ENCODE measurements at places on chromosomes 6 and 20.

- no peak for DNase-seq
These were observed 31.2 kb upstream of the RPS6KA2 start for GRCh38 chr6:166658115-166658791.

- no peak for DNase-seq
These were observed 79.1 kb downstream of the RPP40 start for GRCh38 chr6:4924661-4925271.

GRCh38 chr20:2125474-2126112, 24.0 kb downstream of the STK35 start:
- DNase-seq: no peak

GRCh38 chr6:20433321-20433720, 31.6 kb downstream of the E2F3 start:
- no peak for DNase-seq

DNA sequence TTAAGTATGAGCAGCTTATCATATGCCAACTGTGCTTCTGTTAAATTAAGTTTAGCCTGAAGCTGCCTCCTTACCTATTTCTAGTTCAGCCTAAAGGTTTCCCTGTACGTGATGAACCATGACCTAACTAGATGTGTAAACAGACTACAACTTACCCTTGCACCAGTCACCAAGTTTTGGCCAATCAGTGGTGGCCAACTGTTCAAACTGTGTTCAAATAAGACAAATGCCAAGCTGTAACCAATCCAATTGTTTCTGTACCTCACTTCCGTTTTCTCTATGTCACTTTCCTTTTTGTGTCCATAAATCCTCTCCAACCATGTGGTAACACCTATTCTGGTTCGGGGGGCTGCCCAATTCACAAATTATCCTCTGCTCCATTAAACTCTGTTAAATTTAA, 6.0 kb upstream of the SLC2A10 start:
- DNase-seq: no peak

- DNase-seq: no peak
These were observed 24.7 kb upstream of the LRFN2 start for GRCh38 chr6:40611912-40612311.

GRCh38 chr6:34697904-34698559, 1.5 kb upstream of the ILRUN start:
- DNase-seq: no peak

GRCh38 chr6:69918813-69919475, 52.6 kb downstream of the COL19A1 start:
- no peak for DNase-seq

DNA sequence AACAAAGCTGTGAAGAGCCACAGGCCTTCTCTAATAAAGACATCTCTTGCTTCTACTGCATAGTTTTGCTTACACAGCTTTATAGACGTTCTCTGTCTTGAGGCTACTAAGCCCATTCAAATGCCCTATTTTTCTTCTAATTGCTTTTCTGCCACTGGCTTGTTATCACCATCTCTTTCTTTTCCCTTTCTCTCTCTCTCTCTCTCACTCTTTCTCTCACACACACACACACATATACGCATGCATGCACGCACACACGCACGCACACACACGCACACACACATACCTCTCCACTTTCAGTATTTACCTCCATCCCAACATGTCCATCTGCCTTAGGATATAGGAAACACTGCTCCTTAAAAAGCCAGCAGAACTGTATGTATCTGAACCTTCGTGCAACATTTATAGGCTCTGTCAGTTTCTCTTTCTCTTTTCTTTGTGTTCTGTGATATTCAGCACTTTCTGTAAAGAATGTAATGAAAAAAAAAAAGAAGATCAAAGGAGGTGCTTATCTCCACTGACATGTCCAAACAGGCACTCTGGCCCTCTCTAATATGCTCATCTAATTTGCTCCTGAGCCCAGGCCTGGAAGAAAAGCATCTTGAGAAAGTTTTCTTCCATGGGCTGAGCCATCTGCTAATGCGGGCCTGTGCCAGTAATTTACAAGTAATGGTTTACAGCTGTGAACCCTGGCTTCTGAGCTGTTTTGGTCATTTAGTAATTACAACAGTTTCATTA, 1046.7 kb upstream of the MAP3K7 start:
- DNase-seq: no peak

DNA sequence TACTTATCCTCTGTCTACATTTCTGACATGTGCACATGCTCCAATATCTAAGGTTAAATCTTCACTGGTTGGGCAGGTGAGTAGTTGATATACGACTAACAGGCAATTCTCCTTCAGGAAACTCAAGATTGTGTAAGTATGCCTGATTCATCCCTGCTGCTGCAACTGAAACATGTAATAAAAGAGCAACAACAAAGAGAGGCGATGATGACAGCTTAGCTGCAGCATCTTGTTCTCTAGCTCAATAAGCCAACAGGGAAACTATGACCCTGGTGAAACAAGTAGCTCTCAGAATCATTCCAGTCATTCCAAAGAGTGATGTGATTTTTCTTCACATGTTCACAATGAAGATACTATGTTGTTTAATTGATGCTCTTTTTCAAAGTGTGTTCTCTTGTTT, 74.4 kb downstream of the ELOVL4 start:
- DNase-seq: no peak

- no peak for DNase-seq
These were observed 952 bp upstream of the BRPF3 start for GRCh38 chr6:36195471-36196112.

DNA sequence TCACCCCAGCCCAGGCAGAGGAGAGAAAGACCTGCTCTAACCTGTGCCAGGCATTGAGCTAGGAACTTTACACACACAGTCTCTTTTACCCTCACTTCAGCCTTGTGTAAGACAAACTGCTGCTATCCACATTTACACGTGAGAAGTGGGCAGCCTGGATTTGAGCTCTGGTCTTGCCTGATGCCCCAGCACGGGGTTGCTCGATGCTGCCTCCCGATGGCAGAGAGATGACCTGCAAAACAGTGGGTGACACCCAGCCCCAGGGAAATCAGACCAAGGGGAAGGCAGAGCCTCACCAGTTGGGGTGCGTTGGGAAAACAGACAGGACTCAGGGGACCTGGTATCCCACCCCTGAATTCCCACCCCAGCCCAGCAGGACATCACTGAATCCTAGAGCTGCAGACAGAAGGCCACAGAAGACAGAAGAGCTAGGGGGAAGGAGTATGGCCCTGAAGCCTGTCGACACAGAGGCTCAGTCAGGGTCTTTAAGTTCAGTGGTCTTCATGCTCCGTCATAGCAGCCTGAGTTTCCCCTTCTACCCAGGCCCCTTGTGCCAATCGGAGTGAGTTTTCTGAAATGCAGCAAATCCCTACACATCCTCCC, 990 bp downstream of the BPI start:
- DNase-seq: no peak

DNA sequence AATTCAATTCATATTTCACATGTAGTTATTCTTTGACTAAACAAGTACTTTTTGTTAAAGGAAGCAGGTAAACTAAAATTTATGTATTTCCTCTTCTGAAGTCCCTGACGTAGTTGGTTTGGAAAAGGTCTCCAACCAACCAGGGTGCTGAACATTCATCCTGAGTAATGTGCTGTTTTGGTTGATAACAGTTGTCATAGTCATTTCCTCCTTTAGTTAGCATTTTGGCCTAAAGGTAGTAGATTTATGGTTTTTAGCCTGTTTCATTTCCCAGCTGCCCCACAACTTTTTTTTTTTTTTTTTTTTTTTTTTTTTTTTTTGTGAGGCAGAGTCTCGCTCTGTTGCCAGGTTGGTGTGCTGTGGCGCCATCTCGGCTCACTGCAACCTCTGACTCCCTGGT, 382.8 kb upstream of the FLRT3 start:
- DNase-seq: no peak

GRCh38 chr20:23120261-23120660, 34.1 kb upstream of the CD93 start:
- DNase-seq: no peak

DNA sequence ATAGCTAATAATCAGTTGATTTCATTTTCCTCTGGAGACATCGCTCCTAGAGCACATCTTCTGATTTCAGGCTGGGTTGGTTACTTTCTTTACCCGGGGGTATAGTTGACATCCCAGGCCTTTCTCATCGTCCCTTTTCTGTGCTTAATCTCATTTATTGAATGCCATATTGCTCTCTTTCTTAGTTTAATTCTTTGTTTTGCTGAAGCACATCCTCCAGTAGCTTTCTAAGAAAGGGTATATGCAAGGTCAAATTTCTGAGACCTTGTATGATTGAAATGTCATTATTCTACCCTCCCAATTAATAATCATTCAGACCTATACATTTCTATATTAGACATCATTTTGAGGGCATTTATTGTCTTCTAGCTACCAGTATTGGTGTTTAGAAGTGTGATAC, 2.6 kb upstream of the C20orf141 start:
- no peak for DNase-seq

DNA sequence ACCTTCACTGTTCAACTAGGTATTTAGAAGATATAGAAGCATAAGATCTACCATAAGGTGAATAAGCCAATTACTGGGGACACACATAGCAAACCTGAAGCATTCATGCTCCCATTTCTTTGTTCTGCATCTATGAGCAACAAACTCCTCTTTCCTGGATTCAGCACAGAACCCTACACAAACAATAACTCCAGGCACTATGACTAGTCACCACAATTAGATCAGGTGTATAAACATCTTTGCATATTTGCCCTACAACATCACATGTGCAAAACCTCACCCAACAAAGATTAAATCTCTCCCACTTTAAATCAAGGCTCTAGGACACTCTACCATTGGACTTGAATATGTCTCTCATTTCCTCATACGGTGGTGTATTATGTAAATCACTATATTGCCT, 652.3 kb downstream of the EPHA7 start:
- no peak for DNase-seq

DNA sequence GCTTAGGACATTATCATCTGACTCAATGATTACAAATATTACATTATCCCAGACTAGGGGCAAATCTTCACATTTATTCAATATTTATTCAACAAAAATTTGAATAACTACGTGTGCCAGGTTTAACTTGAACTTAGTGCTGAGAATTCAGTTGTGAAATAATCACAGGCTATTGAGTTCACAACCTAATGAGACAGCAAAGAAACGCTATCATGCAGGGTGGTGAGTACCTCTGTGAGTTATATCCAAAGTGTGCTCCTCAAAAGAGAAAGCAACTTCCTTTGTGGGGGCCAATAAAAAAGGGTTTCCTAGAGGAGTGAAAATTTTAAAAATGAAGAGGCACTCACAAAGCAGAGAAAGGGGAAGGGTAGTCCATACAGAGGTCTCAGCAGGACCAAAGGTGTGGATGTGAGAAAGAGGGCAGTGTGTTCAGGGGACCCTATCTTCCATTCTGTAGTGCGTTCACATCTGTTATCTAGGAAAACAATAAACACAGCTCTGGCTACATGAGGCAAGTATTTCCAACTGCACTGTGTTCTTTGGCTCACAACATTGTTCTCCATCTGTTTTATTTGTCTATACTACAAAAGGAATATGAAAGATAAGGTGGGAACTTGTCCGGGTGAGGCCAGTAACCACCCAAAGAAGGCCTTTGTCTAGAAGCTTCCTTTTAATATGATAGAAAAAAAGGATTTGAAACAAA, 155.4 kb upstream of the MARCKS start:
- no peak for DNase-seq

- DNase-seq: no peak
These were observed 6.5 kb upstream of the PERP start for GRCh38 chr6:138113588-138114210.

DNA sequence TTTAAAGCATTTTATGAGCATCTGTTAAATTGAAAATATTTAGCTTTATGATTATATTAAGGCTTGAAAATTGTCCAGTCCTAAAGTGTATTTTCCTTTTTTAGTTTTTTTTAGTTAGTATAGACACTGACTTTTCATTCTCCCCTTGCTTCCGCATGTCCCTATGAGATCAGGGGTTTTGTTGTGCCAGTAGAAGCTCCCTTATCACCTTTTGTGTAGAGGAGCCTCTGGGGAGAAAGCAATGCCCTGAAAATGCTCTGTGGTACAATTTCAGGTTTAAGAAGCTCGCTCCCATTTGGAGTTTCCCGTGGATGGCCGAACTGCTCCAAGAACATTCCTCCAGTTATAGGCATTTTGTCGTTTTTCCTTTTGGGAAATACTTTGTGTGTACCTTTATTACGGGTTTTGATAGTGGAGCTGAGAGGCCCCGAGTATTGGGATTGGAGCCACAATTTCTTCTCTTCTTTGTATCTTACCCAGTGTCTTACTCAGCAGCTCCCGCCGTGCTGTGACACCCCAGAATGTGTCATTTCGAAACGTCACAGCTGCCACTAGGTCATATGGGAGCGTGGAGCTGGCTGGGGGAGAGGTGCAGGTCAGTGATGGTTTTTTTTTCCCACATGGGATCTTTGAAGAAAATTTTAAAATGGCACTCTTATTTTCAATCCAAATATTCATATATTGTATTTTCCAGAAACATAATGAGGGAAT, 49.9 kb downstream of the RPRD1B start:
- DNase-seq: no peak

- DNase-seq: no peak
These were observed 105.7 kb upstream of the PHACTR1 start for GRCh38 chr6:12610862-12611261.

- DNase-seq: no peak
These were observed 237.8 kb downstream of the LY86 start for GRCh38 chr6:6826095-6826901.

DNA sequence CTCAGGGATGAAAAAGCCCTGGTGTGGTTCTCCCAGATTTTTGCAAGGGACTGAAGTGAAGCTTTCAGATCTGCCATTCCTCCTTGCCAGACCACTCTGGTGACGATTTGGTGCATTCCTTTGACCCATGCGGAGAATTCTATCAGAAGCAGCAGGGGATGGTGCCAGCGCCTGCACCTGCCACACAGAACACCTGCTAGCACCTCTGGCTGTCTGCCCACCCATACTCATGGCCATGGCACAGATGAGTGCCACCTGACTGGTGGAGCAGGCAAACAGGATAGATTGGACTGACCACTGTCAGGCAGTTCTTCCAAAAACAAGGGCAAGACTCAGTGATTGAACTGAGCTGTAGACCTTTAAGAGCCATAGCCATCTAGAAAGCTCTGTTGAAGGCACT, 107.1 kb downstream of the CDYL start:
- no peak for DNase-seq

DNA sequence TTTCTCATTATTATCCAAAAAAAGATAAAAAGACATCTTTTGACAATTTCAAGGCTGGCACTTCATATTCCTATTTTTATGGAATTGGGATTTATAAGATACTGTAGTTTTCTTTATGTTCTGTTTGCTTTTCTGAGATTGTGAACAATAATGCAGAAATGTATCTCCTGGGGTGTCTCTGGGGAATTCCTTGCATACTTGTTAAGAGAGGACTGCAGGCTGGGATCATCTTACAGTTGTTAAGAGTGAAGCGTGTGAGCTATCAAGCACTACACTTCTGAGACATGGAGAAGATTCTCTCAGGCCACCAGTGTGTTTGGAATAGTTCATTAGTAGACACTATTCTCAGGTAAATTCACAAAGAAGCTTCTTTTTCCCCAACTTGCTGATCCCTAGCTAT, 963.3 kb upstream of the GJE1 start:
- no peak for DNase-seq

DNA sequence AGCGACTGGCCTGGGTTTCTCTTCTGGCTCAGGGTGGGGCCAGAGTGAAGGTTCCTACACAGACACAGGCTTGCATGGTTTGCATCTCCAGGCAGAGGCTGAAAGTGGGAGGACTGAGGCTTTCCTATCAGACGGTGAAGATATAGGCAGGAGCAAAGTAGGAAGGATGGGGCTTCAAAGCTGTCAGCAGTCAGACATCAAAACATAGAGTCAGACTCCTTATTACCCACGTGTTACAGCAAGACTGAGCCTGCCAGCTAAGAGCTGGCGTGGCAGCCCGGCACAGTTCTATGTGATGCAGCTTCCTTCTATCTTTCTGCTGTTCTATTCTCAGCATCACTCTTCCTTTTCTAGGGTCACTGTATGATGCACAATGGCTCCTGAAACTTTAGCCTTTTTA, 445.1 kb downstream of the DOK5 start:
- no peak for DNase-seq

All from left forelimb (tissue), 1 donor.